Activated naive CD4-positive, alpha-beta T cell treated with anti-CD3 and anti-CD28 coated beads for 36 hours (primary cell): ENCODE measurements at places on chromosomes 4 and X. TPM values are rescaled to one million over a fixed set of nuclear protein-coding genes. Genes with fewer than 3 reads are reported as not detected.

GRCh38 chr4:36329228-36329627, 47.8 kb downstream of the DTHD1 start:
- DNase-seq = no peak

- no peak for DNase-seq
These were observed 671.7 kb upstream of the NR3C2 start for GRCh38 chr4:149113804-149114430.

MAGED4 gene
- not detected for total RNA-seq

ATP1B4 gene
- not detected for total RNA-seq

PLP1 gene
- not detected for total RNA-seq
